ENCODE measurements at places on chromosomes 1 and 21.
A peak's percentile ranks its signal among the peaks of the same experiment; 100 is the strongest.

DNA sequence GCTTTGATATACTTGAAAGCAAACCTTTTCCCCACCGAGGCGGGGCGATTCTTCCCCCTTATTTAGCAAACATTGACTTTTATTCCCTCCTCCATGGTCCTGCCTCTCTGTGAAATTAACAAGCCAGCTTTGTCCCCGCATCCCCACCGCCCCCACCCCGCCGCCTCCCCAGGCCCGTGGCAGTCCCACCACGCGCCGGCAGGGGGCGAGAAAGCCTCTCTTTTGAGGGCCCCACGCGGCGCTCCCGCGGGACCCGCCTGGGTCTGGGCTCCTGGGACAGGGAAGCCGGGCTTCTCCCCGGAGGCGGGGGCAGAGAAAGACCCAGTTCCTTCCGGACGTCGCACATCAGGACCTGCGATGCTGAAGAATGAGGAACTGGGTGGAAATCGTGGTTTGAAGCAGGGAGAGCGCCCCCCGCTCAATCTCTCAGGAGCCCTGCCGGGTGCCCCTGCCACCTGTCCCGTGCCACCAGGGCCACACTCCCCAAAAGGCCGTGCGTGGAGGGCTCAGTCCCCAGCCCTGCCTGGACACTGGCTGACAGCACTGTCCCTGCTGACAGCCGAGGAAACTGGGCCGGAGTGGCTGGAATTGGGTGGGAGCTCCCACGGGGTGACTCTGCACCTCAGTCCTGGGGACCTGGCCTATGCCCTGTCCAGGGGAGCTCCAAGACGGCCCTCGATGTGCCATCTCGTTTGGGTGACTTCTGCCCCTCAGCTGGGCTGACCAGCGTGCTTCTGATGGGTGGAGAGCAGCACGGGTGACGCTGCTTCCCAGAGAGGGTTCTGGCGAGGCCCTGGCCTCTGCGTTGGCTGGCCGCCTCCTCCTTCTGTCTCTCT is 8.6 kb upstream of the ACTRT2 start:
- peak; percentile 6 for DNase-seq

- no peak for DNase-seq
Measured at GRCh38 chr1:160761046-160761445, 22.0 kb downstream of the SLAMF7 start.

- DNase-seq: peak; percentile 15
Measured at GRCh38 chr1:113036639-113037321, 36.2 kb upstream of the LRIG2 start.

GRCh38 chr1:205359771-205360565 is 3.2 kb upstream of the KLHDC8A start:
- DNase-seq: no peak

DNA sequence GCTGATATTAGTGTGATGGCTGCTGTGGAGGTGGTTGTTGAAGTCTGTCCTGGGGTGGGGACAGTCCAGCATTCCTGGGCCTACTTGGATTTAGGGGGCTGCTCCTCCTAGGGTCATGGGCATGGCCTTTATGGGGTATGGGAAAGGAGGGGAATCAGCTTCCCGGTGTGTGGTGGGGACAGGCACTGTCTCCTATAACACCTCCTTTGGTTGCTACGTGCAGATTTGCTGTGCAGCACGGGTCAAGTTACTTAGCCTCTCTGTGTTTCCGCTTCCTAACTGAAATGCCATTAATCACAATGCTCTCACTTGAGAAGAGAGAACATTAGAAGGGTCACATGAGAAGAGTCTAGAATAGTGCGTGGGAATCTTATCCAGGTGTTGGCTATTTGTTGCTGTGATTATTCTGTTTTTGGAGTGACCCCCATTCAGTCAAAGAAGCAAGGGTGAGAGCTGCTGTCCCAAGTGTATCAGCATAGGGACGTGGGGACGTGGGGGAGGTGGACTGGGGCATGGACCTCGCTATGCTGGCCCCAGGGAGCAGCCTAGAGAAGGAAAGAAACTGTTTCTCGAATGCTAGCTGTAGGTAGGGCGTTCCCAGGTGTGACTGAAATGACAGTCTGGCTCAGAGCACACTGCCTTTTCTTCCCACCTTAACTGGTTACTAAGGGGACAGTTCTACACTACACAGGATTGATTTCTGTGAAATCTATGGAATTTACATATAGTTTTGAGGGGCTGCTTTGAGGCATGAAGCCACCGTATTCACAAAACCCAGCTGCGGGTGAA is 19.9 kb downstream of the SOX13 start:
- no peak for DNase-seq

- peak; percentile 60 for DNase-seq
Measured at GRCh38 chr1:154182344-154183045, 9.4 kb downstream of the TPM3 start.

GRCh38 chr1:214974002-214974401 is 108.5 kb upstream of the KCNK2 start:
- no peak for DNase-seq

DNA sequence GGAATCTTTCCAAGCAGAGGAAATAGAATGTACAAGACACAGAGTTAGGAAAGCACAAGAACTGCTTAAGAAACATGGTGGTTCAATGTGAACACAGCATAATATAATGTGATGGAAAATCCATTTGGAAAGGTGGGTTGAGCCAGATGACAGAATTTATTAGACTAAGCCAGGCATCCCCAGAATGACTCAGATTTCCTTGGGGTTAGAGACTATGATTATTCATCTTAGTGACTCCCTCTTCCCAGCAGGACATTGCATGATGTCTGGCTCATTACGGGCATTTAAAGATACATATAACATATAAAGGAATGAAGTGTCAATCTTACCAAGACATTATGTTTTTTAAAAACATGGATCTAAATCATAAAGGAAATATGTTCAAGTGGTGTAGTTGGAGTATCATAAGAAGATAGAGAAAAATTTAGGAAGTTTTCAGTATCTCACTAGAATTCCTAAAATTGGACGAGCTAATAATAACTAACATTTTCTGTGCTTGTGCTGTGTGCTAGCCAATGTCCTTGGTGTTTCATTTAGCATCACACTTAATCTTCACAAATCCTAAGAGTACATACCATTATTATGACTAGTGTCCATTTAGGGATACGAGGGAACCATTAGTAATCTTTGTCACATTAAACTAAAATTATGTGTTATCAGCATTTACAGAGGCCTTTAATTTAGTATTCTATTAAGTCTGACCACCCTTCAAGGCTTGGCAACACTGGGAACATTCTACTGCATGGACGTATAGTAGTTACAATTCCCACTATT is 41.0 kb upstream of the ST6GALNAC5 start:
- peak; percentile 86 for DNase-seq

- DNase-seq: peak; percentile 28
Measured at GRCh38 chr1:67367370-67368045, 59.8 kb downstream of the IL12RB2 start.

GRCh38 chr1:185156288-185156853 is 382 bp downstream of the TRMT1L start:
- no peak for DNase-seq

DNA sequence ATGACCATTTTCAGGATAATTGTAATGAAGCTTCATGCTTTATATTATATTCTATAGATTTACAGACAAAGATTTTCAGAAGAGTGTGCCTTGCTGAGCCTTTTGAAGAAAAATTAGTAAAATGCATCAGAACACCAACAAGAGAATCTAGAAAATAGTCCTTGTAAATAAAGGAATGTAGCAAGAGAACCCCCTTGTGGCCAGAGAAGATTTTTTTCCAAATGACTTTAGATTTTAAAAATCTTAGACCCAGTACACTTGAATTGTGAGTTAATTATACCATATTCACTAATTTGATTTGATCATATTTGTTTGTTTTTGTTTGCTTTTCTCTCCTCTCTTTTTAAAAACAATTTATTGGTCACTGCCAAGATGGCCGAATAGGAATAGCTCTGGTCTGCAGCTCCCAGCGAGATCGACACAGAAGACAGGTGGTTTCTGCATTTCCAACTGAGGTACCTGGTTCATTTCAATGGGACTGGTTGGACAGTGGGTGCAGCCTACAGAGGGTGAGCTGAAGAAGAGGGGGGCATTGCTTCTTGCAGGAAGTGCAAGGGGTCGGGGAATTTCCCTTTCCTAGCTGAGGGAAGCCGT is 12.8 kb upstream of the IFI44L start:
- DNase-seq: peak; percentile 46

- no peak for DNase-seq
Measured at GRCh38 chr21:29786496-29787360, 153.1 kb downstream of the GRIK1 start.

DNA sequence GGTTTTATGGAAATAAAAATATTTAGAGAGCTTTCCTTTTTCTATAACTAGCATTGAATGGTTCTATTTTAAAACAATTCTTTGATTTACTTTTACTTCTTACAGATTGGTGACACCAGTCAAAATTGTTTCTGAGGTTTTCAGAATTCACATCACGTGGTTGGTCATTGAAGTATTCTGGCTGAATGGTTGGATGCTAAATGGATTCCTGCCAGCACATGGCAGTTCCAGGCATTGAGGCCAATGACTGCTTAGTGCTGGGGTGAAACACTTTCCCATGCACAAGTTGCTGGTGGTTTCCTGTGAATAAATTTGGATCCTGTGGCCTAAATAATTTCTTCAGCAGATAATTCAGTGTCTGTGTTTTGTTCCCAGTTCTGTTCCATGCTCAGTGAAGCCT is 20.6 kb downstream of the NCAM2 start:
- DNase-seq: no peak

- peak; percentile 69 for DNase-seq
Measured at GRCh38 chr1:205371871-205372660, 15.3 kb upstream of the KLHDC8A start.

- DNase-seq: peak; percentile 31
Measured at GRCh38 chr1:200905411-200906052, 10.8 kb downstream of the INAVA start.

DNA sequence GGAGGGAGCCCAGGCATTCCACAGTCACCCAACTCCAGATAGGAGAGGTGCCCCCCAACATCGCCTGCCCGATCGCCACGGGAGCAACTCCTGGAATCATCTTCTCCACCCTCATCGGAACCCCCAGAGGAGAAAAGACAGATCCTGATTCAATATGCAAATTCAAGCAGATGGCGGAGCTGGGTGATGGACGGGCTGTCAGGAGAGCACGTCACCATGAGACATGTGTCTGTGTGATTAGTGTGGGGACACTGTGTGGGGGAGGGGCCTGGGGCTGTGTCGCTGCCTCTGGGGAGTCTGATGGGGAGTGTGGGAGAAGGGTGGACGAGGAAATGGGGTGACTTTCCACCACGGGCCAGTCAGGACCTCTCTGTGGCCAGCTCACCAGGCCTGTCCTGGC is 90.2 kb upstream of the CSF3R start:
- DNase-seq: no peak

GRCh38 chr21:44914176-44914874 is 6.4 kb downstream of the ITGB2 start:
- DNase-seq: no peak
